ENCODE measurements at places on chromosomes 3 and 15. TPM values are rescaled to one million over a fixed set of nuclear protein-coding genes. Genes with fewer than 3 reads are reported as not detected.

- DNase-seq = no peak
Measured at GRCh38 chr3:58623961-58624360, 42.6 kb downstream of the FAM3D start.

Gene GPR171
- not detected for total RNA-seq

Gene SCG5
- not detected for total RNA-seq

Gene NIPA2
- total RNA-seq = 137 TPM

Gene MINAR1
- 0.20 TPM for total RNA-seq

- peak; percentile 86 for DNase-seq
Measured at GRCh38 chr15:43518197-43518761, 871 bp downstream of the MAP1A start.

DNA sequence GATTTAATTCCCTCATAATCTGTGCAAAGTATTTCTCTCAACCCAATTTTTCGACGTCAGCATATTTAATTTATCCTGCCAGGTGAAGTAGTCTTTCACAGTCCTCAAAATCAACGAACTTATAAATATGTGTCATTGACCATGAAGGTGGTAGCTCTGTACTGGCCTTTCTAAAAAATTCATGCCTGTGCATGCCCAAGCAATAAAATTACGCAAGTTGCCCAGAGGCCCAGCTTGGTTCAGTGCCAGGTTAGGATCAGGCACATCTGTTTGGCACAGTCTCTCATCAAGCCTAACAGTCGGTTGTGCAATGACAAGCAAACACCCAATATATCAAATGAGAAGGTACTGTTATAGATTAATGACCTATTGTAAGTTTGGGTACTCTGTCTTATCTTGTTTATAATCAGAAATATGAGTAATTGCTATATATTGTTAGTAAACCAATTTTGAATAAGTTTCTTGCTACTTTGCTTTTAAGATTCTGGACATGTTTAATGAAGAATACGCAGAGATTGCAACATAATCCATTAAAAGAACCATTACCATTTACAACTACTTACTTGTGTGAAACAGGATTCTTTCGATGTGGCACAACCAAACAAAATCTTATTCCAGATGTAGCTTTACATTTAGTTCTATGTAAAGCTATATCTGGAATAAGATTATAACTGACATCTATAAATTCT lies 159.0 kb upstream of the IL12A start:
- no peak for DNase-seq

Gene PARP15
- not detected for total RNA-seq

GRCh38 chr3:168802766-168803165 lies 707.0 kb upstream of the GOLIM4 start:
- DNase-seq = no peak

DNA sequence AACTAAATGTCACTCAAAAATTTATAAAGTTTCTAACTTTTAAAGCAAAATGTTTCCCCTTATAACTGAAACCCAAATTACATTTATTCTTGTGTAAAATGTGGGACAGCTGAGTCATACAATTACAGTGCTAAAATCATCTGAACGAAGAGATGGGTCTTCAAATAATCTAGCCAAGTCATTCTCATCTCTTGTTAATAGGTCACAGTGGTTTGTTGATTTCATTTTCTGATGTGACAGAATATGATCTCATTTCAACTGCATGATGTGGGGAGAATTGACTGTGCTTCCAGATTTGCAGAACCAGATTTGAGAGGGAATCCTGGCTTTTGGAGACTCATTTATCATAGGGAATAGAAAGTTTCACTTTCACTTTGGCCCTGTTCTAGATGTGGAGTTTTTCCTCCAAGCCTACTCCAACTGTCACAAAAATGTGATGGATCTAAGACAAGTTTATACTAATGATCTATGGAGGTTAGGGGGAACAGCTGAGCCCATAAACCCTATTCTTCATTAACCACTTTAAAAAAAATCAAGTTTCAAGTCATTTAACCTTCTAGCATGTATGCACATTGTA lies 685.0 kb downstream of the PDCD6IP start:
- DNase-seq = peak; percentile 15

GRCh38 chr3:32387512-32387911 lies 4.1 kb upstream of the CMTM7 start:
- no peak for DNase-seq

Gene ADAMTS9
- not detected for total RNA-seq

GRCh38 chr3:18841422-18842343 lies 306.6 kb upstream of the KCNH8 start:
- no peak for DNase-seq

Gene GOLGA6D
- not detected for total RNA-seq

- no peak for DNase-seq
Measured at GRCh38 chr3:131047582-131047981, 20.9 kb downstream of the NEK11 start.

Gene TGM4
- not detected for total RNA-seq

GRCh38 chr15:51229907-51230330 lies 108.5 kb downstream of the CYP19A1 start:
- peak; percentile 56 for DNase-seq

Gene MLF1
- 91.5 TPM for total RNA-seq

DNA sequence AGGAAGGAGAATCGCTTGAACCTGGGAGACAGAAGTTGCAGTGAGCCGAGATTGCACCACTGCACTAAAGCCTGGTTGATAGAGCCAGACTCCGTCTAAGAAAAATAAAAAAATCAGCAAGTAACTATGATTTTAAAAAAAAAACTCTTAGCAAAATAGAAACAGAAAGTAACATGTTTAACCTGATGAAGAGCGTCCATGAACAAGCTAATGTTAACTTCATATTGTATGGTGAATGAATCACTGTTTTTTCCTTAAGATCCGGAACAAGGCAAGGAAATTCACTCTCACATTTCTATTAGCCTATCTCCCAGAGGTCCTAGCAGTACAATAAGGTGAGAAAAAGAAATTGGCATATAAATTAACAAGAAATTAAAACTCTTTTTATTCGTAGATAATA lies 69.0 kb downstream of the RFX7 start:
- DNase-seq = no peak

Gene GPR160
- total RNA-seq = 4.2 TPM

- DNase-seq = no peak
Measured at GRCh38 chr3:37867144-37867543, 5.5 kb downstream of the CTDSPL start.

DNA sequence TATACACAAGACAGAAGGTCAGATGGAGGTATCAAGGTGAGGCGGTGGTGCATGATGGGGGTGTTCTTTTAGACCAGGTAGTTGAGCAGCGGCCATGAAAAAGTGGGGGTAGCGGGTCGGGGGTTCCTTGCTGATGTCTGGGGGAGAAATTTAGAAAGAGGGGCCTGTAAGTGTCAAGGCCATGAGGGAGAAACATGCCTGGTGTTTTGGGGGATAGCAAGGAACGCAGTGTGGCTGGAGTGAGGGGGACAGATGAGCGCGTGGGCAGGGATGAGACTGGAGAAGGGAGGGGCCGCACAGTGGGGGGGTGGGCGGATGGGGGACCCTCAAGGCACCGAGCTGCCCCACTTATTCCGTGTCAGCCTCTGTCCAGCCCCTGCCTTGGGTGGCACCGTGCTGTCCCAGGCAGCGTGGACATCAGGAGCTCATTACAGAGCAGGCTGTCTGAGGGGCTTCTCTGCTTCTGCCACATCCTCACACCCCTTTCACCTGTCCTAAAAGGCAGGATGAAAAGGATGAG lies 143.3 kb downstream of the SMAD6 start:
- DNase-seq = no peak

- no peak for DNase-seq
Measured at GRCh38 chr3:30768046-30768445, 126.4 kb downstream of the GADL1 start.

- DNase-seq = no peak
Measured at GRCh38 chr3:84755860-84756259, 202.9 kb upstream of the CADM2 start.

DNA sequence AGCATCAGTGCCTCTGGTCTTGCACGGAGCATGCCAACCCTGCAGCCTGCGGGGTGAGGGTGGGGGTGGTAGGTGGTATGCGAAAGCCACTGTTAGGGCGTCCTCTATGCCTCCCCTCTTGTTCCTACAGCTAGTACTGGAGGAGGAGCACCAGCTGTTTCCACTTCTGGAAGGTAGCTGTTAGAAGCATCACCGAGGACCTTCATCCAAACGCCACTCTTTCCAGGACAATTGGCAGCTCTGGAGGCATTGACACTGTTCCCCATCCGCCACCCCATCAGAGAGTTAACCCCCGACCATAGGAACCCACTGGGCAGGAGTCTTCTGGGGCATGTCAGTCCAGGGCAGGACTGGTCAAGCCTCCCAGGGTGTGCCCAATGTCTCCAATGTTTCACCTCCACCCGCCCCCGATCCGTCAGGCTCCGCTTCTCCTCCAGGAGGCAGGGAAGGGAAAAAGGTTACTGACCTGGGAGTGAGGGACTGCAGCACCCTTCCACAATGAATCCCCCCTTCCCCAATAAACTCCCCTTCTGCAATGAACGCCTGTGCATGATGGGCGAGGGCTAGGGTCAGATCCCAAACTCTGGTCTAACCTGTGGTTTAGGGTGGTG lies 487 bp downstream of the DUOX2 start:
- no peak for DNase-seq

GRCh38 chr15:67820992-67821783 lies 4.1 kb upstream of the SKOR1 start:
- DNase-seq = no peak

All from G401 (cell line).